ENCODE measurements at places on chromosomes 4 and X. TPM values are rescaled to one million over a fixed set of nuclear protein-coding genes. Genes with fewer than 3 reads are reported as not detected.

The CT45A10 gene
- 42.2 TPM for total RNA-seq

The LGI2 gene
- total RNA-seq = 0.67 TPM

The ART3 gene
- total RNA-seq = not detected

The HELT gene
- total RNA-seq = not detected

The ING2 gene
- 25.4 TPM for total RNA-seq

The SSX2B gene
- not detected for total RNA-seq

The DEFB131A gene
- total RNA-seq = not detected

The CCDC158 gene
- not detected for total RNA-seq

The MEPE gene
- not detected for total RNA-seq

The TCP11X1 gene
- total RNA-seq = 0.05 TPM

The ODAM gene
- not detected for total RNA-seq

The TLR1 gene
- 0.07 TPM for total RNA-seq

The PRKX gene
- total RNA-seq = 20.0 TPM

The EMCN gene
- total RNA-seq = not detected
